ENCODE measurements at places on chromosomes 2 and 18.

GRCh38 chr18:74286856-74287255 lies 4.9 kb downstream of the CYB5A start:
- DNase-seq, result no peak

GRCh38 chr2:197211881-197212342 lies 98.7 kb downstream of the ANKRD44 start:
- no peak for DNase-seq

DNA sequence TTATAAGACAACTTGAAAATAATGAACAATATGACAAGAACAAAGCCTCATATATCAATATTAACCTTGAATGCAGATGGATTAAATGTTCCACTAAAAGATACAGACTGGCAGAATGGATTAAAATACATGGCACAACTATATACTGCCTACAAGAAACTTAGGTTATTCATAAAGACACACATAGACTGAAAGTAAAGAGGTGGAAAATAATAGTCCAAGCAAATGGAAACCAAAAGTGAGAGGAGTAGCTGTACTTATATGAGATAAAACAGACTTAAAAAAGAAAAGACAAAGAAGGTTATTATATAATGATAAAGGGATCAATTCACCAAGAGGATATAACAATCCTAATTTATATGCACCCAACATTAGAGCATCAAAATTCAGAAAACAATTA lies 18.2 kb downstream of the LMAN1 start:
- DNase-seq, result no peak

DNA sequence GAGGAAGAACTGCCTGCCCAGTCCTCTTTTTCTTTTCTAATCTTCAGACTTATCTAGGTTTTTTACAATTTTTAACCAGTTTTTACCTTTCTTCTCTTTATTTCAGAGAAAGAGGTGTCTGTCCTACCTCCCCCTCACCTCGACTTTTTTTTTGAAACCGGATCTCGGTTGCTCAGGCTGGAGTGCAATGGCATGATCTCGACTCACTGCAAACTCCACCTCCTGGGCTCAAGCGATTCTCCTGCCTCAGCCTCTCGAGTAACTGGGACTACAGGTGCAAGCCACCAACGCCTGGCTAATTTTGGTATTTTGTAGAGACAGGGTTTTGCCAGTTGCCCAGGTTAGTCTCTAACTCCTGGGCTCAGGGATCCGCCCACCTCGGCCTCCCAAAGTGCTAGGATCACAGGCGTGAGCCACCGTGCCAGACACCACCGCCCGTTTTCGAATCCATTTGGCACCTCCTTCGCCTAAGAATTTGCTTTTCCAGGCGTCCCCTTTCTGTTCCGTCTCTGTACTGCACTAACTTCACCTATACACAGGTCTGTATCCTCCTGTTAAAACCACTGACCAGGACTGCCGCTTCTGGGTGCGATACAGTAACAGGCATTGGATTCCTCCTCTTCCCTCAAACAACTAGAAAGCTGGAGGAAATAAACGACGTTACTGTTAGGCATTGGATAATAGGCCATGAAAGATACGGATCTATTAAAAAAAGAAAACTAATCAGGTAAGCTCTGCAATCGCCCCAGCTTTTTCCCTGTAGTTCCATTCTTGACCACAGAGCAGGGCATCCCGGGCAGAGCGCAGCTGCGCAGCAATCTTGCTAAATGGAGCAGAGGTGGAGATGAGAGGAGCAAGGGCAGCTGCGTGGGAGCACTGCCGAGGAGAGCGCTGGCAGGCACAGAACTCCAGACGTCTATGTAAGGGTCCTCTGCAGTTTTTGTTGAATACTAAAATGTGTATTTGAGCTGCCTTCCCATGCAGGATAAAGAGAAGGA lies 69.9 kb downstream of the ZC3H6 start:
- no peak for DNase-seq

- no peak for DNase-seq
Observed at GRCh38 chr2:107543793-107544192, 282.9 kb upstream of the RGPD4 start.

GRCh38 chr2:10883801-10884478 lies 27.8 kb upstream of the KCNF1 start:
- no peak for DNase-seq

DNA sequence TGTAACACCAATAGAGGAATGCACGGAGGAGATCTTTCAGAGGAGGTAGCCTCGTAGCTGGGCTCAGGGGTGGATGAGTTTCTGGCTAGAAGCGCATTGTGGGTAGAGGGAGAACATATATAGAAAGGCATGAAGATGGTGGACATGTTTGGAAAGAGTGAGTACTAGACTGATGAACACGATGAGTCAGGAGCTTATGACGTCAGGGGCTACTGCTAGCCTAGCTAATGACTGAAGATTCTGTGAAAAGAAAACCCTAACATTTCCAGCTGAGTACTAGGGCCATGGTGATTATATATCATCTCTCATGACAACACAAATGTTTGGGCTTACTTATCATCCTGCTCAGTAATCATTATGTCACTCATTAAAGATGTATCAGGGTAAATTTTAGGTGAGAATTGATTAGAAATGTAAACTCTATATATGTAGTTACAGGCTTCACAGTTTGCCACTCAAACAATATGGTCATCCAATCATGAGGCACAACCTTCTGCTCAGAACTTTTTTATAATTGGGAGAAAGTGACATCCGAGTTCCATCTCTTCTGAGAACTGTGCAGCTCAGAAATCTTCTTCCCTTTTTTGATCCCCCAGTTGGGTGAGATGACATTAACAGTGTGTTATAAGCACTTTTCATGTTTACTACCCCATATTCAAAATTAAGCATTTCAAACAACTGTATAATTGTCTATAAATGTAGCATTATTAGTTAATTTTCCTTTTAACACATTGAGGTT lies 22.2 kb upstream of the IL1RN start:
- no peak for DNase-seq

All from HCT116 (cell line).